GM23248 (cell line): ENCODE measurements at places on chromosomes 2 and 18. TPM values are rescaled to one million over a fixed set of nuclear protein-coding genes. Genes with fewer than 3 reads are reported as not detected.

The INHA gene
- 0.11 TPM in 1 of 2 replicates, not detected in the other for total RNA-seq

The IL36RN gene
- not detected in 2 replicates for total RNA-seq

The HSPD1 gene
- 106 and 151 TPM in 2 replicates for total RNA-seq

The APCDD1 gene
- not detected in 2 replicates for total RNA-seq

The INPP1 gene
- total RNA-seq: 4.2 and 7.1 TPM in 2 replicates

- DNase-seq: no peak
Observed at GRCh38 chr18:6113650-6114049, 218.3 kb upstream of the TMEM200C start.

DNA sequence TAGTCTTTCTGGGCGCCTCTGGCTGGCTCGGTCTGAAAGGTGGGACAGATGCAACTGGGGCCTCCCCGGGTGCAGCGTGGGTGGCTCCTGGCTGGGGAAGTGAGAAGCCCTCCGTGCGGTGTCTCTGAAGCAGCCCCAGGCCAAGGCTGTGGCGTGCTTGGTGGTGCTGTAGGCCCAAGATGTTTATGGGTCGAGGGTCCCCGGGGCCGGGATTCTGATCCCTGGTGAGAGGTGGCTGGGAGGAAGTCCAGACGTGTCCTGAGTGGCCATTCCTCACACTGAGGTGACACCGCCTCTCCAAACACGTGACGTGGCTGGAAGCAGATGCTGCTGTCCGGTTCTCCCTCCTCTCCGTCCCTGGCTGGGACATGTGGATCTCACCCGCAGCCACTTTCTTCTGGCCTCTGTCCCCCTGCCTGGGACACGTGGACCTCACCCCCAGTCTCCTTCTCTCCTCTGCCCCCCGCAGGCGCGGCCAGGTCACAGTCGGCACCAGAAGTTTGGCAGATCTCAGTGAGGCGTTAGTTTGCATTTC lies 12.6 kb downstream of the RTP5 start:
- peak; percentile 51 for DNase-seq

DNA sequence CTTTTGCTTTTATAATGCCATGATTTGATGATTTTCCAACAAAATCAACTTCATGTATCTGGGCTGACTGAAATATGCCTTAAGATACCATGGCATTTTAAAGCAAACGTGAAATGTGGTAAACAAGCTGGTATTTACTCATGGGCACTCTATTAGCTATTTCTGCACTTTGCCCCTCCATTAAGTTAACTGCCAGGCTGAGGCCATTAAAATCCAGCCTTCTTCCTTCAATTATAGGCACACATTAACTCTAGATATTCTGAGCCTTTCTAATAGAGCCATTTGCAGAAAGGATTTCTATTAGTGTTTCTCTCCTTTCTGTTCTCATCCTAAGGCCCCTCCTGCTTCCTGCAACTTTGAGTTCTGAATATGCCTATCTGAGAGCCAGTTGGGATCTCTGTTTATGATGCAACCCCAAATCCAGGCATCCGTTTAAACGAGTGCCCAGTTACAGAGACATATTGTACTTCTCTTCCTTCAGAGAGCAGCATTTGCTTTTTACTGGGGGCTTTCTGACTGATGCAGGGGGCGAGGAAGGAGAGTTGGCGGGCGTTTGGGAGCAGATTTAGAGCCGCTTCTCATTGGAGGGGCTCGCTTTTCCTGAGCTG lies 1.6 kb upstream of the KCNJ3 start:
- no peak for DNase-seq

DNA sequence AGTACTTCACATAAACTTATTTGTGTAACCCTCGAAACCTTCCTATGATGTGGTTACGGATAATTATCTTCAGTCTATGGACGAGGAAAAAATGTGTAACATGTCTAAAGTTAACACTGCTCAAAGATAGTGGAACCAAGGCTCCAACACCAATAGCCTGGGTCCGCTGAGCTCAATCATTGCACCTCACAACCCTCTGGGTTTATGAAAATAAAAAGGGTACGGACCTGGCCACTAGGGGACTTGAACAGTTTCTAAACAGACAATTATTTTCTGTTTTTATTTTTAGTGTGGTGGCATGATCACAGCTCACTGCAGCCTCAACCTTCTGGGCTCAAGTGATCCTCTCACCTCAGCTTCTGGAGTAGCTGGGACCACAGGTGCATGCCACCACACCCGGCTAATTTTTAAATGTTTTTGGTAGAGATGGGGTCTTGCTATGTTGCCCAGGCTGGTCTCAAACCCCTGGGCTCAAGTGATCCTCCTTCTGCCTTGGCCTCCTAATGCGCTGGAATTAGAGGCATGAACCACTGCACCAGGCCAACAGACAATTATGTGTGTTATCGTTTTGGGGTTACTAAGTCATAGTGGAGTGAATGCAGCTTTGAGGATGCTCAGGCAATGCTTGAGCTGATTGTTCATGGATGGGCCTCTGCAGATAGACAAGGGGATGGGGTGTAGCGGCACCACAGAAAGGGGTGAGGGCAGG lies 10.1 kb downstream of the CASP8 start:
- DNase-seq: no peak

GRCh38 chr2:178513876-178514275 lies 33.6 kb downstream of the PLEKHA3 start:
- DNase-seq: peak; percentile 53

- DNase-seq: peak; percentile 84
Observed at GRCh38 chr2:175815537-175815936, 186.5 kb downstream of the LNPK start.

DNA sequence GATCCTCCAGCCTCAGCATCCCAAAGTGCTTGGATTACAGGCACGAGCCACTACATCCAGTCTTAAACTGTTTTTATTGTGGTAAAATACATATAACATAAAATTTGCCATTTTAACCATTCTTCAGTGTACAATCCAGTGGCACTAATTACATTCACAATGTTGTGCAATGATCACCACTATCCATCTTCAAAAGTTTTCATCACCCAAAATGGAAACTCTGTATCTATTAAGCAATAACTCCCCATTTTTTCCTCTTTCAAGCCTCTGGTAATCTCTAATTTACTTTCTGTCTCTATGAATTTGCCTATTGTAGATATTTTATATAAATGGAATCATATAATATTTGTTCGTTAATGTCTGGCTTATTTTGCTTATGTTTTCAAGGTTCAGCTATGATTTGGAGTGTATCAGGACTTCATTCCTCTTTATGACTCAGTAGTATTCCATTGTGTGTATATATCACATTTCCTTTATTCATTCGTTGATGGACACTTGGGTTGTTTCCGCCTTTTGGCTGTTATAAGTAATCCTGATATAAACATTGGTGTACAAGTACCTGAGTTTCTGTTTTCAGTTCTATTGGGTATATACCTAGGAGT lies 71.8 kb downstream of the GFPT1 start:
- no peak for DNase-seq

GRCh38 chr2:8290771-8291352 lies 391.0 kb upstream of the ID2 start:
- no peak for DNase-seq

- DNase-seq: peak; percentile 95
Observed at GRCh38 chr2:226701052-226701451, 98.6 kb downstream of the IRS1 start.

GRCh38 chr2:216949700-216950413 lies 90.0 kb upstream of the TNP1 start:
- DNase-seq: no peak

GRCh38 chr18:3086871-3087270 lies 73.9 kb upstream of the LPIN2 start:
- DNase-seq: no peak

- peak; percentile 57 for DNase-seq
Observed at GRCh38 chr18:435940-436339, 64.6 kb downstream of the COLEC12 start.

GRCh38 chr18:40326985-40327384 lies 1628.0 kb upstream of the PIK3C3 start:
- no peak for DNase-seq

DNA sequence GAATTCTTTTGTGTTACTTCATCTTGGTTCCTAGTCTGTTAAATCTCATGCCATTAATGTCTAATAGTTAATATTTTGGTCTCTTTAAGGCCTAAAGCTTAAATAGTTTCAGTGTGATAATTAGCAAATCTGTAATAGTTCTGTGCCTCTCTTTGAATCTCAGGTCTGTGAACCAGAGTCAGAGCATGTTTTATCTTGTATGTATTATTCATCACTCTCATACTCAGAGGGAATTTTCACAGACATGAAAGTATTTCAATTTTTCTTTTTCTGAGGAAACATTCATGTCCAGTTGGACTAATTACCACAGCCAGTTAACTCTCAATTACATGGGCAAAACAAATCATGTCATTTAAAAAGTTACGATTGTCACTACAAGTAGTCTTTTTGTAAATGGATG lies 931.9 kb upstream of the SLC39A10 start:
- no peak for DNase-seq

DNA sequence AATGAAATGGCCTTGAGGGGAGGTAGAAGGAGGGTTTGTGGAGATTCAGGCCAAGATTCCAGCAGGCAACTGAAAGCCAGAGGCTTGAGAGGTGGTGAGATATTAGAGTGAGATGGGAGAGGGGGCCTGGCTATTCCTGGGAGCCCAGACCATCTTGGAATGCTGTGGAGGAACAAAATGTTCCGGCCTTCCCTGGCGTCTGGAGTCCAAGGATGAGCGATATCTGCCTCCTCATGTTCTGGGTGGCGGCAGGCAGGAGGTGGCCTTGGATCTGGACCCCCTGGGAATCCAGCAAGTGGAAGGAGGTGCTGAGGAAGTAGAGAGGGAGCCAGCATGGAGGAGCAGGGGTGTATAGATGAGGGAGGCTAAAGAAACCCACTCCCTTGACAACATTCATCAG lies 335.9 kb downstream of the CYP26B1 start:
- no peak for DNase-seq

GRCh38 chr2:161321944-161322648 lies 13.9 kb downstream of the PSMD14 start:
- DNase-seq: peak; percentile 30

GRCh38 chr2:101622210-101623030 lies 75.1 kb upstream of the MAP4K4 start:
- DNase-seq: no peak

GRCh38 chr2:96437512-96437911 lies 67.6 kb downstream of the NEURL3 start:
- no peak for DNase-seq
